Activated CD4-positive, alpha-beta T cell treated with anti-CD3 and anti-CD28 coated beads, Interleukin-2, amount 10 ng/mL, durations not matched to agents 7 days and 5 days (primary cell): ENCODE measurements at places on chromosomes 13 and 19.

DNA sequence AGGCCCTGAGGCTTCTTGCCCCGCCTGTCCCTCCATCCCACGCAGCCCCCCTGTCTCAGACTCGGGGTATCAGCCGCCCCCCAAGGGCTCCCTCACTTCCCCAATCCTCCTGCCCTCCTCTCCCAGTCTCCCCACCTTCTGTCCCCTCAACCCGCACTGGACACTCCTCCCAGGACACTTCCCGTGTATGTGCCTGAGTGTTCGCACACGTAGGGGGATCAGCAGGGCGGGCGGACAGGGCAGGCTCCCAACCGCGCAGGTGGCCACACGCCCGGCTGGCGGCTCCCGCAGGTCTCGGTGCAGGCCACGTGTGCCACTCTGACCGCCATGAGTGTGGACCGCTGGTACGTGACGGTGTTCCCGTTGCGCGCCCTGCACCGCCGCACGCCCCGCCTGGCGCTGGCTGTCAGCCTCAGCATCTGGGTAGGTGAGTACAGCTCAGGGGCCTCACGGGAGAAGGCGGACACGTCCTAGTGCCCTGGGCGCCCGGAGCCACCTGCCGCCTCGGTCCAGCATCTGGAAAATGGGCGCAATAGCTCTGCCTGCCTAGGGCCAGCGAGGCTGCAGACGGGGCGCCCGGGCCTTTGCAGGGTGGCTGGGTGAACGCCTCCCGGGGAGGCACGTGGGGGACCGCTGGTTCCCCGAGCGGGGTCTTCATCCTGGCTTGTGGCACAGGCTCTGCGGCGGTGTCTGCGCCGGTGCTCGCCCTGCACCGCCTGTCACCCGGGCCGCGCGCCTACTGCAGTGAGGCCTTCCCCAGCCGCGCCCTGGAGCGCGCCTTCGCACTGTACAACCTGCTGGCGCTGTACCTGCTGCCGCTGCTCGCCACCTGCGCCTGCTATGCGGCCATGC lies 2.3 kb downstream of the KISS1R start:
- no peak for DNase-seq

- no peak for DNase-seq
Measured at GRCh38 chr13:88068316-88068715, 397.1 kb downstream of the SLITRK5 start.

DNA sequence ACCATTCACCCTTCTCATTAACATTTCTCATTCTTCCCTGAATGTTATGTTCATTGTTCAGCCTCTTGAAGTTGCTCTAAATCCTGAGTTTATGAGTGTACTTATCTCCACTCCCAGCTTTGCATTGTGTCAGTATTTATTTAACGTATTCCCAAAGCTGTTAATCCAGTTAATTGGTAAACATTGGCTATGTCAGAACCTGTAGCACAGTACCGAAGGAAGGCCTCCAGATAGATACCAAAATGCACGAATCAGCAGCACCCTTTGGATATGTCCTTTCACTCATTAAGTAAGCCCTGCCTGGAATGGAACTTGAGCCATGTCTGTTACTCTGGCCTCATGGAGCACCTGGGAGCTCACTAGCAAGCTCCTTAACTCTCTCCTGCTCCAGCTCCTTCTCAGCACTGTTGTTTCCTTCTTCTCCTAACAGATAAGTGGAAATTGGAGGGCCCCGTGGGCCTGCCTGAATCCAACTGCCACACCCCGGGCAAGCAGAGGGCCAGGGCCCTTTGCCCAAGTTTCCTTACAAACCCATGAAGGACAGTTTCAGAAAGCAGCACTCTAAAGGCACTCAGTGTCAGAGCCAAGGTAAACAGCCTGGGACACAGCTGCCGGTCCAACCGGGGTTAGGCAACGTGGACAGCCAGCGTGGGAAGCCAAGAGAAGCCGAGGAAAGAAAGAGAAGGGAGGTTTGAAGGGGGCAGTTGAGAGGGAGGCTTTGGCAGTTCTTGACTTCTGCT lies 155.0 kb upstream of the SERP2 start:
- no peak for DNase-seq

DNA sequence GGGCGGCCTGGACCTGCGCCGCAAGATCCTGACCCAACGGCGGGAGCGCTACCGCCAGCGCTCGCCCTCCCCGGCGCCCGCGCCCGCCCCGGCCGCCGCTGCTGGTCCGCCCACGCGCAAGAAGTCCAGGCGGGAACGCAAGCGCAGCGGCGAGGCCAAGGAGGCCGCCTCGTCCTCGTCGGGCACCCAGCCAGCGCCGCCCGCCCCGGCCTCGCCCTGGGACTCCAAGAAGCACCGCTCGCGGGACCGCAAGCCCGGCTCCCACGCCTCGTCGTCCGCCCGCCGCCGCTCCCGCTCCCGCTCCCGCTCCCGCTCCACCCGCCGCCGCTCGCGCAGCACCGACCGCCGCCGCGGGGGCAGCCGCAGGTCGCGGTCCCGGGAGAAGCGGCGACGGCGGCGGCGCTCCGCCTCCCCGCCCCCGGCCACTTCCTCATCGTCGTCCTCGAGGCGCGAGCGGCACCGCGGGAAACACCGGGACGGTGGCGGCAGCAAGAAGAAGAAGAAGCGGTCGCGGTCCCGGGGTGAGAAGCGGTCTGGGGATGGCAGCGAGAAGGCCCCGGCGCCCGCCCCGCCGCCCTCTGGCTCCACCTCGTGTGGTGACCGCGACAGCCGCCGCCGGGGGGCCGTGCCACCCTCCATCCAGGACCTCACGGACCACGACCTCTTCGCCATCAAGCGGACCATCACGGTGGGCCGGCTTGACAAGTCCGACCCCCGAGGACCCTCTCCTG lies 10.0 kb downstream of the SCAF1 start:
- no peak for DNase-seq
